ENCODE measurements at places on chromosomes 3 and 15.
A peak's percentile ranks its signal among the peaks of the same experiment; 100 is the strongest.

DNA sequence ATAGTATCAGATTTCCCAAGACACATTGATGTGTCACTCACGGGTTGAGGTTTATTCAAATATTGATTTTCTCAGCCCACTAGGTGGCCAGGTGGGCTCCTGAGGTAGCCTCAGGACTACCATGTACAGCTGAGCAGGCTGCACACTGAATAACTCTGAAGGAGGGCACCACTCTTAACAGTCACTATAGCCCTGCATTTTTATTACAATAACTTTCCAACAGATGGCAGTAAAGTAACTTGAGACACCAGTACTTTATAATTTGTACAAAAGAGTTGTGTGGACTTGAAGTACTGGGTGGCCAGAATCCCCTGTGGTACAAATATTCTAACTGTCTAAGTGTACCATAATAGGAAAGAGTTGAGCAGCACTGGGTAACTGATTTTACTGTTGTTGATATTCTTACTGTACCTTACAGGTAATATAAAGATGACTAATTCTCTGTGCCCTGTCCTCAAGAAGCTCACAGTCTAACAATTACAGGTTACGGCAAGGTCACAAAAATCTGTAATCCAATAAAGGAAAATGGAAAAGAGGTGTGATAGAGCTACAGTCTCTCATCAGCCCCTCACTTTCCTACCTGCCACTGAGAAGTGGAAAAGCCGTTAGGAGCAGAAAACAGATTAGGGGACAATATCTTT lies 76.0 kb downstream of the ETFA start:
- DNase-seq = no peak

GRCh38 chr3:50971487-50971924 lies 296.8 kb downstream of the DOCK3 start:
- no peak for DNase-seq

DNA sequence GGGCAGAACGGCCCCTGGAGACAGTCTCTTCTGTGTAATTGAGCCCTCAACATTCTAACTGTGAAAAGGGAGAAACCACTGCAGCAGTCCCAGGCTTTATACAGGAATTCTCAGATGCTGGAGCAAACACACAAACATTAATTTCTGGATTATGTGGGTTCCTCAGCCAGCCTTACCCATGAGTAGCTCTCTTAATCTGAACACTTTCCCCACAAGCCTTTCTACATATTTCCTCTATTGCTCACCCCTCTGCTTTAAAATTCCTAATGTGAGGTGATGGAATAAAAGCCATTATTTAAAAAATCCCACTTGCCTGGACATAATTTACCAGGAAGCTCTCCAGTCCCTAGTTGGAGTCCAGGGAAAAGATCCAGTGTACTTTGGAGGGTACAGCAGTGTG lies 139.0 kb downstream of the CTNNB1 start:
- no peak for DNase-seq

DNA sequence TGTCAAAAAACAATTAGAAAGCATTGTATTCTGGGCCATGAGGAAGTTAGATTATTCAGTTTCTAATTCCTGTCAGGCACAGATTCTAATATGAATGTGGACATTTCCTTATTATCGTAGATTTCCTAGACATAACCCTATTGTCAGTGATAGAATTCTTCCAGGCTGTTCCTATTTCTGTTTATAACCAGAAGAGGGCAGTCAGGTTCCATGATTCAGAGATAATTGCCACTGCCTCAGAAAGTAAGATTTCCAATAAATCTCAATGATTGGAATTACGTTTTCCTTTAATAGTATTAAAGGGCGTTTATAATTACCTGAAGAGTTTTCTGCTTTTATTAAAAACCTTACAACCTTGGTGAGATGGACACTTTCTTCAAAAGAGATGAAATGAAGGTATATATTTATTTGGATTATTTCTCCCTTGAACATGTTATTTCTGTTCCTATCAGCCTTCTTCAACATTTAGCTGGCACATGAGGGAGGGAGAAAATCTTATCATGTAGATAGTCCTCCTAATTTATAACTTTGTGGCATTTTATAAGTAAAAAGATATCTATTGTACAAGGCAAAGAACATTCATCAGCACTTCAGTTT lies 439.2 kb downstream of the MCTP2 start:
- no peak for DNase-seq

GRCh38 chr3:71589132-71589531 lies 5.6 kb upstream of the FOXP1 start:
- no peak for DNase-seq

- DNase-seq = no peak
These were observed 133.6 kb downstream of the TMEM108 start for GRCh38 chr3:133171831-133172230.

DNA sequence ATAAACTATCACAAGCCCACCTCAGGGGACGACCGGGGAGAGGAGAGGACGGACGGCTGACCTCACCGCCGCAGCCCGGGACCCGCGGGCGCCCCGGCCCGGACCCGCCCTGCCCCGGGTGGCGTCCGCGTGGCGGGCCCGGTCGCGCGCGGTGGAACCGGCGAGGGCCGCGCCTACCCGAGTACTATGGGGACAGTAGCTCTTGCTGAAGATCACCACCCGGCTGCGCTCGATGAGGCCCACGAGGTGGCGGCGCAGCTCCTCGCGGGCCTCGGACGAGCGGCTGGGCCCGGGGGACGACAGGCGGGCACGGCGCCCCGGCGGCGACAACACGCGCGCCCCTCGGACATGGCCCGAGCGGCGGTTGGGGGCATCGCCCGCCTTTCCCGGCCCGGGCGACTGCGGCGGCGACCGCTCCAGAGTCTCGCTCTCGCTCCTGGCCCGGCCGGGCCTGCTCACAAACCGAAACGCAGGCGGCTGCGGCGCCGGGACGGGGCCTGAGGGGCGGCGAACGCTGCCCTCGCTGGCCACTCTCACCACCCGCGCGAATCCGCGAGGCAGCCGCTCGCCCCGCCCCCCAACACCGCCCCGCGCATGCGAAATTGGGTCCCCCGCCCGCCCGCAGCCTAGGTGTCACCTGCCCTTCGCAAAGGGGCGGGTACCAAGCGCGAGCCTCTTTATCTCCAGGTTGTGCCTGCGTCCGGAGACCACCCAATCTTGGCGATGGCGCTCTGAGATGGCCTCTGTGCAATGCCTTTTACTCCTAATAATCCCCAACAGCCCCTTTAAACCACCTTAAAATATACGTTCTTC lies at the start of gene TXNRD3:
Gene TXNRD3, minus strand, starts transcription at position 554 of the 813 bp plus-strand sequence.
- peak; percentile 29 for DNase-seq

- DNase-seq = no peak
These were observed 249.5 kb downstream of the NAALADL2 start for GRCh38 chr3:175108613-175109151.

- no peak for DNase-seq
These were observed 25.8 kb downstream of the DNASE1L3 start for GRCh38 chr3:58184982-58185360.

DNA sequence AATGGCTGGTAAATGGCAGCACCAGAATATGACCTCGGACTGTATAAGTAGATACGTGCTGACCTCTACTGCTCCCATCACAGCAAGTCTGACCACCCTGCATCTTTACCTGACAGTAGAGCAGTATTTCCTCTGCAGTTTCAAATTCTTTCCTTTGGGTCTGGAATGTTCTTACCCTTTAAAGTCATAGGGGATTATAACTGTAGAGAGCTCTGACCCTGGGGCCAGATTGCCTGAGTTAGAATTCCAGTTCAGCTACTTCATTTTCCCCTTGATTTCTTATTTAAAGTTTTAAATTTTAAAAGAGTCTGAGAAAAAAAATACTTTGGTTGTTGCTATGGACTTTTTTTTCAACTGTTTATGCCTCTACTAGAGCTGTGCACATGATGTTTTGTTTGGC lies 237.7 kb downstream of the NR1D2 start:
- no peak for DNase-seq
